ENCODE measurements at places on chromosomes 2 and 18.

DNA sequence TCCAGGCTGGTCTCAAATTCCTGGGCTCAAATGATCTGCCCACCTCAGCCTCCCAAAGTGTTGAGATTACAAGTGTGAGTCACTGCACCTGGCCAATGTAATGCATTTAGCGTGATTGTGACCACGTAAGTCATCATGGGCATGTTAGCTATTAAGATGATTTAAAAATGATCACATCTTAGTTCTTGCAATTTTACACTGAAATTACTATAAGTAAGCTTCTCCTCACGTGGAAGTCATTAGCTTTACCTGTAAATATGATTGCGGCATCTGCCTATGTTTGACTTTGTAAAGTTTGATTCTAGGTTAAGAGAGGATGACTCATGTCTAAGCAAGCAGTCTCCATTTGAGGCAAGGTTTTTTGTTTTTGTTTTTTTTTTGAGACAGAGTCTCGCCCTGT lies 85.5 kb downstream of the PMAIP1 start:
- no peak for DNase-seq

- peak; percentile 52 for DNase-seq
Observed at GRCh38 chr2:66569321-66569851, 134.5 kb downstream of the MEIS1 start.

- DNase-seq: no peak
Observed at GRCh38 chr2:218963601-218964000, 4.1 kb downstream of the CDK5R2 start.

- DNase-seq: no peak
Observed at GRCh38 chr2:120605231-120605935, 130.3 kb upstream of the GLI2 start.

DNA sequence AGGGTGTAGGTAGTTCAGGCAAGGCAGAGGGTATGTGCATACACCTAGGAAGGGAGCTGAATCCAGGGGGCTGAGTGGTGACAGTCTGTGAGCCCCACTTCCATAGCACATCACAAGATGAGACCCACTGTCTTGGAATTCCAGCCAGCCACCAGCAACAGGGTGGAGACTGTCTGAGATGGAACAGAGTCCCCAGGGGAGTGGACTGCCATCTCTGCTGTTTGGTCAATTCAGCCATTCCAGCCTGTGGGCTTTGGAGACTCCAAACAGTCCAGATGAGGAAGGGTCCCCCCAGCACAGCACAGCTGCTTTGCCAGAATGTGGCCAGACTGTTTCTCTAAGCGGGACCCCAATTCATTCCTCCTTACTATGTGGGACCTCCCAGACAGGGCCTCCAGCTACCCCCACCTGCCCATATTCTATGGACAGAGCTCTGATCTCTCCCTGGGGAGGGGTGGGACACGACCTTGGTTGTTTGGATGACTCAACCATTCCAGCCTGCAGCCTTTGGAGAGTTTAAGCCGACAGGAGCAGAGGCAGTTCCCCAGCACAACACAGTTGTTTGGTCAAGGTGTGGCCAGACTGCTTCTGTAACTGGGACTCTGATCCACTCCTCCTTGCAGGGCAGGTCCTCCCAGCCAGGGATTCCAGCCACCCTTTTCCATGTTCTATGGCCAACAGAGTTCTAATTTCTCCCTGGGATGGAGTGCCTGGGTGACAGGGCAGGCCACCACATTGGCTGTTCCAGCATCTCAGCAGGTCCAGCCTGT lies 178.0 kb downstream of the RND3 start:
- no peak for DNase-seq

GRCh38 chr2:217353591-217353990 lies 493.7 kb upstream of the TNP1 start:
- DNase-seq: peak; percentile 65
